NCI-H1417 (cell line): ENCODE measurements at places on chromosomes 2 and 18.
A peak's percentile ranks its signal among the peaks of the same experiment; 100 is the strongest.

DNA sequence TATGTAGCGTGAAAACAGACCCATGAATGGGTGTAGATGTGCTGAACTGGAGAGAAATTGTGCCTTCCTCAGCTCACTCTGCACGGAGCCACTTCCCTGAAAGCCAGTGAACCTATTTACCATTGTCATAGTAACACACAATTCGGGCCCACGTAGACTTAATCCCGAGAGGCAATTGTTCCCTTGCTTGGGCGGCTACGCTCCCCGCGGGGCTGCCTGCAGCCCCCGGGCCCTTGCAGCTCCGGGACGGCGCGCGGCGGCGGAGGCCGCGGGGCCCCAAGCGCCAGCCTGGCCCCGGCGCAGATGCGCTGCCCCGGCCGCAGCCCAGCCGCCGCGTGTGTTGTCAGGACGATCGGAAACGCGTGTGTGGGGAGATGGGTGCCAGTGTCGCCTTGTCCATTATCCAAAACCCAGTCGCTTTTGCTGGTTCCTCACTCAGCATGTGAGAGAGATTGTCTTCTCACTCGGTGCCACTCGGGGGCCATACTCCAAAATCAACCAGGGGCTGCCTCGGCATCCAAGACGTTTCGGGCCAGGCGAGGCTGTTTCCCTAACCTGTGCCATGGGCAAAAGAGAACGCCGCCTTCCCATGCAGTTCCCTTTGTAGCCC, 17.9 kb upstream of the LRRTM1 start:
- peak; percentile 0 for DNase-seq

- DNase-seq = peak; percentile 77
These were observed 161.0 kb upstream of the TMEM200C start for GRCh38 chr18:6056171-6056910.

DNA sequence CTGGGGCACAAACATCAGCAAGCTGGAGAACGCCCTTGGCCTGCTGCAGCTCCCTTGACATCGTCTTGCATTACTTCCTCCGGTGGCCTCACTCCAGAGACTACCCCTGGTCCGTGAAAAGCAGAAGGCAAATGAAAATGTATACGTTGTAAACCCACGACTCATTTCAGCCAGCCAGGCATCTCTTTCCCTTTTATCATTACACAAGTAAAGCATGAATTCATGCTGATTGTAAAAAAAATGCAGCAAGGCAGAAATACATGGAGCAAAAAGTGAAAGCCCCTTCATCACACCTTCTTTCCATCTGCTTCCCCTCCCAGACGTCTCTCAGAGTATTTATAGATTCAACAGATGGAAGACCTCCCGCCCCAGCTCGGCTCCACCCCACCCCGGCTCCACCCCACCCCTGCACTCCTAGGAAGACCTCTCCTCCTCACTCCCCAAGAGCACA, 41.6 kb upstream of the RALBP1 start:
- DNase-seq = no peak

DNA sequence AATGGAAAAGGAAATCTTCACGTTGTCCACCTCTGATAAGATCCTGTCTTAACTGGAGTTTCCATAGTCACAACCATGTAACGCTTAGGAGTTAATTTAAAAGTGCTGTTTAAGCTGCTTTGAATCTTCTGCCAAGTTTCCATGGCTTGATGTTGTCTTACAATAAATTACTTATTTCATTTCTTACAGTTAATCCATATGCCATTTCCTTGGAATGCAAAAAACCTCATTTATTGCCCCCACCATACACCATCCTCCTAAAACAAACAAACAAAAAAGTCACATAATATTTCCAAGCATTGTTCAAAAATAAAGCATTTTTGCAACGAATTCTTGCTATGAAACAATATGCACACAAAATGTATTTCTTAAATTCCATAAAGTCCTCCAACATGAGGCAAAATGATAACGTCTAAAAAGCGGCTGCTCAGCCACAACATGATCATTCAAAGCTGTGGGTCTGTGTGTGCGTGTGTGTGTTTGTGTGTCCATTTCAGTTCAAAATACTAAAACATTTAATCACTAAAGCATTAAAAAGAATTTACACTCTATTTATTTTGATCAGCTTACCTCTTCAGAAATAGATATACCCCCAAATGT, 46.8 kb upstream of the PXDN start:
- DNase-seq = no peak

DNA sequence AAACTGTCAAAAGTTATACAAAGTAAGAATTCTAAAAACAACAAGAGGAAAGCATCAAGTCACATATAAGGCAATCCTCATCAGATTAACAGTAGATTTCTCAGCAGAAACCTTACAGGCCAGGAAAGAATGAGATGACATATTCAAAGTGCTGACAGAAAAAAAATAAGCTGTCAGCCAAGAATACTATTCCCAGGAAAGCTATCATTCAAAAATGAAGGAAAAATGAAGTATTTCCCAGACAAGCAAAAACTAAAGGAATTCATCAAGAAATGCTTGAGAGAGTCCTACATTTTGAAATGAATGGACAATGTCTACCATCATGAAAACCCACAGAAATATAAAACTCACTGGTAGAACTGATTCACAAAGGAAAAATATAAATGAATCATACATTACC, 268.9 kb upstream of the OSR1 start:
- no peak for DNase-seq

GRCh38 chr2:25380586-25381375, 39.1 kb upstream of the DNMT3A start:
- no peak for DNase-seq

GRCh38 chr2:39732482-39732881, 46.6 kb downstream of the THUMPD2 start:
- peak; percentile 21 for DNase-seq

DNA sequence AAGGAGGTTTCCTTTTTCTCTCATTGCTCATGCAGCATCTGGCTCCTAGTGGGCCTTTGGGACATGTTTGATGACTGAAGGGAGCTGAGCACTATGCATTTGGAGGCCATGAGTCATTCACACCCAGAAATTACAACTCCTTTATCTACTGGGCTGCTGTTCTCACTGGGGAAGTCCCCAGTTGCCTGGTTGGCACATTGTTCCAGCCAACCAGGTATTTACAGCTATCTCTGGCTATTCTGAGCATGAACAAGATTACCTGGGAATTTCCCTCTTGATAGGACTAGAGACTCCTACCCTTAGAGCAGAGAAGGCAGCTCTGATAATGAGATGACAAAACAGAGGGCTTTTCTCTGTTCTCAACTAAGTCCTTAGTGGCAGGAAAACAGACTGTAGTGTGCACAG, 206.5 kb downstream of the SETBP1 start:
- DNase-seq = no peak

DNA sequence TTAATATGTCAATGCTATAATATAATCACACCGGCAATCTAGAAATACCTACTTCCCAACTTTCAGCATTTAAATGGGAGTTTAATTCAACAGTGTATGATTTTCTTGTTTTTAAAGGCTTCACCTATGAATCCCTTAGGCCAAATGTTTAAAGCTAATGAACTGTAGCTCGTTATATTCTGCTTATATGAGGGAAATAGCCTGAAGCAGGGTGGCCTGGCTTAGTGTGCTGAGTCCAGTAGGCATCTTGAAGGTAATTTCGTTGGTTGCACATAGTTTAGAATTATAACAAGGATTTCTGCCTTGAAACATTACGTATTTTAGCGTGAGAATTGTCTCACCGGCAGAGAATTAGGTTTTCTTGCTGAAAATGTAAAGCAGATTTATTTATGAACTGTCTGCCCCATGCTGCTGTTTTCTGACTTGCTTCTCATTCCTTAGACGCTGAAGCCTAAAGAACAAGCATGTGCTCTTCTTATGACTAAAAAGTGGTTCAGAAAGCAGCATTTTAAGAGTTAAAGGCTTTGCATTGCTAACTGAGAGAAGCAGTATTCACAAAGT, 433.7 kb upstream of the RAB12 start:
- DNase-seq = peak; percentile 15

GRCh38 chr2:175463589-175464310, 282.2 kb upstream of the ATP5MC3 start:
- no peak for DNase-seq

- no peak for DNase-seq
These were observed 123.9 kb upstream of the ACKR3 start for GRCh38 chr2:236445678-236446077.

GRCh38 chr2:37196320-37197195, at the start of gene CEBPZOS:
Gene CEBPZOS, plus strand, starts transcription at chr2:37196496. Its CDS starts 3,209 bp downstream, at chr2:37199705.
- peak; percentile 86 for DNase-seq

DNA sequence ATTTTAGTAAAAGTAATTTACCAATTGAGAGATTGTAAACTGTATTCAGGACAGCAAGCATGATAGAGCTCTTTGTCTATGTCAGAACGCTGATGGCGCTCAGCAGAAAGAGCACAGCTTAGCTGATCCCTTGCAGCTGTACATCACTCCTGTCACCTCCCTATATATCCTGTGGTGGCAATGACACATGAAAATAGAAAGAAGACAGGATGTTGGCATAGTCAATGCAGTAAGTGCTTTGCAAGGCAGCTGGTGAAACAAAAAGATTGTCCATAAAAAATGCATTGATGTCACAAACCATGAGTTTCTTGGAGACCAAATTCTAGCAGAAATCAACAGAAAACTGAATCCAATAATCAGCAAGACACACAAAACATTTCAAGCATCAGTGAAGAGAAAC, 221.5 kb downstream of the RIT2 start:
- DNase-seq = peak; percentile 46

- peak; percentile 24 for DNase-seq
These were observed 891 bp downstream of the KDM3A start for GRCh38 chr2:86441882-86442641.

DNA sequence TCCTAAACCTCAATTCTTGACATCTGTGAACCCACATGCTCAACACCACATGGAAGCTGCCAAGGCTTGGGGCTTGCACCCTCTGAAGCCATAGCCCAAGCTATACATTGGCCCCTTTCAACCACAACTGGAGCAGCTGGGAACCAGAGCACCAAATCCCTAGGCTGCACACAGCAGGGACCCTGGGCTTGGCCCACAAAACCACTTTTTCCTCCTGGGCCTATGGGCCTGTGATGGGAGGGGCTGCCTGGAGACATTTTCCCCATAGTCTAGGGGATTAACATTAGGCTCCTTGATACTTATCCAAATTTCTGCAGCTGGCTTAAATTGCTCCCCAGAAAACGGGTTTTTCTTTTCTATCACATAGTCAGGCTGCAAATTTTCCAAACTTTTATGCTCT, 40.3 kb downstream of the EXOC6B start:
- DNase-seq = no peak

DNA sequence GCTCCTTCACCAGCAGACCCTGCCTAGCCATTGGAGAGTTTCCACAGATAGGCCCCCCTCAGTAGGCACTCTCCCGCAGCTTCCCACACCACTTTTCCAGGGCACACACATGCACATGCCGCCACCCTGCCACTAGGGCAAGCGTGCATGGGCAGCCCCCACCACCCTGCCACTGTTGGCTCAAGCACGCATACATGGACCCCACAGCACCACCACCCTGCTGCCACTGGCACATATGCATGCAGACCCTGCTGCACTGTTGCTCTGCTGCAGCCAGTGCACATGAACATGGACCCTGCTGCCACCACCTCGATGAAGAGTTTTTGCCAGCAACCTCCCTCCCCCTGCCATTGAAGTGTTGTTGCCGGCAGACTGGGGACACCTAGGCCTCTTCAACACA, 154.9 kb downstream of the FTCDNL1 start:
- DNase-seq = no peak

GRCh38 chr2:136534811-136535210, 230.5 kb upstream of the THSD7B start:
- DNase-seq = no peak

DNA sequence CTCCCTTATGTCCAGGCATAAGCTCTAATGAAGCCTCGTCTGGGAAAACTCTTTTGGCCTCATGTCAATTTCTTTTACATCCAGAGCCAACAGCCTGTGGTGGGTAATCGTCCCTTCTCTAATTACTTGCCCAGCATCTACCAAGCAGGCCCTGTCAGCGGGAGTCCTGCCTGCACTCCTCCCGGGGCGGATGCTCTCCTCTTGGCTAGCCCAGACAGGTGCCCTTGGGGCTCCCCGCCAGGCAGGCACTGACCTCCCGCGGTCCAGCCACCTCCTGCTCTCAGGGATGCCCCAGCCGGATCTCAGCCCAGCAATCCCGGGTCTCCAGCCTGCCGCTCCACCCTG, 74.2 kb downstream of the NCAPH start:
- DNase-seq = peak; percentile 83

- DNase-seq = no peak
These were observed 24.2 kb upstream of the ARMC9 start for GRCh38 chr2:231174211-231174651.

DNA sequence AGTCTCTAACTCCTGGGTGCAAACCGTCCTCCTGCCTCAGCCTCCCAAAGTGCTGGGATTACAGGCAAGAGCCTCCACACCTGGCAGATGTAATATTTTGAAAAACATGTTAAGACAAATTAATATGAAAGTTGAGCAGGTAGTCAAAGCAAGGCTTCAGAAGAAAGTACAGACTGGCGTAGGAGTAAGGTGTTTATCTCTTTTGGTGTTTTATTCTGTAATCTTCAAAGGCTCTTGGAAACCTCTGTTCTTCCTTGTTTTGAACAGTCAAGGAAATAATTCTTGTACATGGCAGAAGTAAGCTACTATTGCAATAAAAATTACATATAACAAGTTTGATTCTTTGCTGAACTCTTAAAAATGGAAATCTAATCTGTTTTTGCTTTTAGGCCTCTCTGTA, 5.3 kb downstream of the RNF138 start:
- no peak for DNase-seq

DNA sequence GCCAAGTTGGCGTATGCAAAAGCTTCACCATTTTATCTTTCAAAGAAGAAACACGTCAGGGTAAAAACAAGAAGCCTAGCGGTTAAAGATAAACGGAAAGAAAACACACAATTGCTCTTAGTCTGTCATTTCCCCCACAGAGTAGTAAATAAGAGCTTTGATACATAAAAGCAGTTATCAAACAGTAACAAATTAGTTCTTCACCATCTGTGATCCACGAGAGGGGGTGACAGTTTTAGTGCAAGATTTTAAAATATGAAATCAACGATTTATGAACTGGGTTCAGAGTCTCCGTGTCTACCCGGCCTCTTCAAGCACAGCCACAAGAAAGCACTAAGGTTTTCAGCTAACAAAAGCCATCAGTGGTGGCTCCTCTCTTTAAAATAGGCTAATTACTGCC, 703.9 kb upstream of the ID2 start:
- DNase-seq = no peak

DNA sequence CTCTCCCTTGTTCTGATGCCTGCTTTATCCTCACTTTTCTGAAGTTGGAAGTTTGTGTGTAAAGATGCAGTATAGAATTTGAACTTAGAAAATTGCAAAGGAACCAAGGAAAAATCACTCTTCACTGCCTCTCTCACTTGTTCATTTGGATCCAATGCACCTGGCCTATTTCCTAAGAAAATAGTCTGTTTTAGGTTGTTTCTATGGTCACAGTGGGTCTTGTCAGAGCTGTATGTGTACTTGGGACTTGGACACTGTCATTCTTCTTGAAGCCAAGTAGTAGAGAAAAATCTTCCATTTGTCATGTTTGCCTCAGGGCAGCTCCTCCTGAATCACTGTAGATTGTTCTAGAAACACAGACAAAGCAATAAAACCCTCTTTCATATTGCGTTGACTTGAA, 80.3 kb upstream of the SESTD1 start:
- no peak for DNase-seq

GRCh38 chr2:58906081-58906645, 665.0 kb upstream of the FANCL start:
- peak; percentile 76 for DNase-seq
